ENCODE measurements at places on chromosomes 2 and 18.

GRCh38 chr2:86048888-86049287 is 56.8 kb downstream of the POLR1A start:
- no peak for DNase-seq

GRCh38 chr18:48319801-48320638 is 89.2 kb downstream of the ZBTB7C start:
- no peak for DNase-seq

GRCh38 chr18:32624182-32624723 is 148.6 kb downstream of the KLHL14 start:
- DNase-seq, result no peak

DNA sequence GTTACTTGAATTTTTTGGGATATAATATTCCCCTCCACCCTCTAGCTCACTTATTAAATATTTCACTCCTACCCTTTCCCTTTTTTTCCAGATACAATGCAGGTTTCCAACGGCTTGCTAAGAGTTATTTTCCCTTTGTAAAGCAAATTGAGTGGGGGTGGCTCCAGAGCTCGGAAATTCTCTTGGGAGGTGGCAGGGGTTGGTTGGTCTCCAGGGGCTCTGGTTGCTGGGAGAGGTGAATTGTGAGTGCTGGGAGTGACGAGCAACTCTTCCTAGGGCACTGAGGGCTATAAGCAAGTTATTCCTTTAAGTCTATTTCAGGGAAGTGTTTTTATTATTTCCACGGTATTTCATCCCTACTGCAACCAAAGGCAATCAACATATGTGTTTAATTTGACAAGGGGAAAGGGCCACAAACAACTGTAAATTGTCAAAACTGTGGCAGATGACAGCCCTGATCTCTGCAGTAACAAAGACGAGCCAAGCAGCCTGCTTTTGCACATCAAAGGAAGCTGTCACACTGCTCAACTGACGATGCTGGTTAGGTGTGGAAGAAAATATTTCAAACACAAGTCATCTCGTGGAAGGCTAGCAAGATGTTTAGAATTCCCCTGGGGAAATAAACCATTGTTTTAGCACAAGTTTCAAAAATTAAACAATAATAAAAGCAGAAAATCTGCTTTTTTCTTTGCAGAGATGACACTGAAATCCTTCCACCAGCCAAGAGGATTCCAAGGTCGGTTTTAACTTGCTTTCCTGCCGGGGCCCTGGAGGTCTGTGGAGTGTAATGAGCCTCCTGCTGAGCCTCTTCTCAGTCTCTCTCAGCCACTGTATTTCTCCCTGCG is 34.8 kb upstream of the ASXL2 start:
- DNase-seq, result no peak

- no peak for DNase-seq
Measured at GRCh38 chr2:14905571-14905970, 273.1 kb downstream of the LRATD1 start.

DNA sequence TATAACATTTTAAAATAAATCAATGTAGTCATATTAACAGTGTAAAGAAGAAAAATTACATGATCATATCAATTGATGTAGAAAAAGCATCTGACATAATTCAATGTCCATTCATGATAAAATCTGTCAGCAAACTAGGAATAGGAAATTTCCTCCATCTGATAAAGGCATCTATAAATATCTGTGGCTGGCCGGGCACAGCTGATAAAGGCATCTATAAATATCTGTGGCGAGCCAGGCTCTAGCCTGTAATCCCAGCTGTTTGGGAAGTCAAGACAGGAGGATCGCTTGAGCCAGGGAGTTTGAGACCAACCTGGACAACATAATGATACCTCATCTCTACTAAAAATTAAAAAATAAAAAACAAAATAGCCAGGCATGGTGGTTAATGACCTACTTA is 18.1 kb upstream of the RANBP2 start:
- no peak for DNase-seq

- no peak for DNase-seq
Measured at GRCh38 chr2:139389391-139389790, 609.2 kb upstream of the NXPH2 start.

GRCh38 chr18:55433648-55434047 is 154.3 kb downstream of the TCF4 start:
- no peak for DNase-seq

GRCh38 chr18:47549021-47549540 is 297.6 kb upstream of the SKOR2 start:
- no peak for DNase-seq

- DNase-seq, result no peak
Measured at GRCh38 chr2:221606424-221606823, 34.3 kb upstream of the EPHA4 start.

- DNase-seq, result no peak
Measured at GRCh38 chr2:88538362-88538917, 85.9 kb upstream of the FOXI3 start.

DNA sequence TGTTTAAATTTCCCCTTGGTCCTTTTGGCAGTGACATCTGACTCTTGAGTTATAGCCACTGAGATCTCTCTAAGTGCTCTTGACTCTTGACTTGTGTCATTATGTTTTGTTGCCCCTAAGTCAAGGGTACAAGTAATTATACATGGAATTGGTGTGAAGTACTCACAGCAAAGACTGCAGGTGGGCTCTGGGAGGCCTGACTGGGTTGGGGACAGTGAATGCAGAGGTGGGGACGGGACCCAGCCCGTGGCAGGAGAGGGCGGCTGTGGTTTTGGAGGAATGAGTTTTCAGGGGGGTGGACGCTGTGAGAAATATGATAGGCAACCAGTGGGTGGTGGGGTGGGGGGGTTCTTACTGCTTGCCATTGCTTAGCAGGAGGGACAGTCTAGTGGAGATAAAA is 97.8 kb downstream of the NCK2 start:
- no peak for DNase-seq

- no peak for DNase-seq
Measured at GRCh38 chr2:135694711-135695110, 46.9 kb upstream of the UBXN4 start.

All from GM13977 (cell line).